ENCODE measurements at places on chromosomes 13 and 19.

DNA sequence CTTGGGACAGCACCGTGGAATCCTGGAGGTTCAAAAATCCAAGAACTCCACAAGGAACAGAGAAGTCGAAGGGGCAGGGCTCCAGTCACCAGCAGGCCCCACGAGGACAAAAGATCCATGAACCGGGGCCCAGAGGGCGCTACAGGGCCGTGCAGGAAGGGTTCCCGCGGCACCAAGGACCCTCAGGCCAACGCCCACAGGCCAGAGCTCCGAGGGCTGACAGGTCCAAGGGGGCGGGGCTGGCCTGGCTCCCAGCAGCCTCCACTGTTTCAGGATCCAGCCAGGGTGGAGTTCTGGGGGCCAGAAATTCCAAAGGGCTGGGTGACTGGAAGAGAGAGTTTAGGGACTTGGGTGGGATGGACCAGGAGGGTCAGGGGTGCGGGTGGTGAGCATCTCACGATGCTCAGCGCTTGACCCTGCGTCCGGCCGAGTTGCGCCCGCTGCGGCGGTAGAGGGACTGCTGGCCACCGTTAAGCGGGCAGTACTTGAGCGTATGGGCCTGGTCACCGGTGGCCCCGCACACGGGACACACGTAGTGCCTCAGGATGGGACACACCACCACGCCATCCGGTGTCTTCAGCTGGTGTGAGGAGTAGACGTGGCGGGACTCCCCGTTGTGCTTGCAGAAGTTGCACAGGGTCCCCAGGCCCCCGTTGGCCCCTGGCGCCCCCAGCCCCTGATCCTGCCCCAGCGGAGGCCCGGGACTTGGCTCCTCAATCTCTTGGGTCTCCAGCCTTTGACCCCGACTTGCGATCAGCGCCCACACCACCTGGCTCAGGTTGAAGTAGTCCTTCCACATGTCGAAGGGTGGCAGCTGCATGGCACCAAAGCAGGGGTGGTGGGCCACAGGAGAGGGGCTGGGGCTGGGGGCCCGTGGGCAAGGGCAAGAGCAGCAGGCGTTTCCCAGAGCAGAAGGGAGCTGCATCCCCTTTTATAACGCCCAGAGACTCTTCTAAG lies at the start of gene NANOS2:
NANOS2 (minus strand) TSS at position 905 of the 957 bp plus-strand sequence; CDS start at position 820, 85 bp downstream.
- no peak for DNase-seq

- DNase-seq: no peak
Measured at GRCh38 chr13:36674337-36675212, 755 bp downstream of the SERTM1 start.

- no peak for DNase-seq
Measured at GRCh38 chr13:20720499-20720898, 17.0 kb downstream of the IL17D start.

- DNase-seq: no peak
Measured at GRCh38 chr19:6276447-6276846, 3.3 kb downstream of the MLLT1 start.

DNA sequence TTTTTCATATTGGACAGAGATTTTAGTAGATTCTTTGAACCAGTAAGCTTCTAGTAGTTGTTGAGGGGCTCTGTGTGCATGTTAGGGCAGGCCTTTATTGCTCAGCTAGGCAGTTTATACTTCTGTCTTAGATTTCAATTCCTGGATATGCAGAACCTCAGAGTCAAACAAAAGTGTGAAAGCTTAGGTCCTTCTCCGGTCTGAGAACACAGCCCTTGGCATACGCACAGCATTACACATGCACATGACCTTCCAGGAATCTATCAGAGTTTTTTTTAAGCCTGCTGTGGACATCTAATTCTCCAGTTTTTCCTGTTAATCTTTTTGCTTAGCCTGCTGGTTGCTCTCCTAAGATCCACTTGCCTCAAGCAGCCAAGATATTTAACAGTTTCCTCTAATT lies 77.9 kb upstream of the KL start:
- no peak for DNase-seq

DNA sequence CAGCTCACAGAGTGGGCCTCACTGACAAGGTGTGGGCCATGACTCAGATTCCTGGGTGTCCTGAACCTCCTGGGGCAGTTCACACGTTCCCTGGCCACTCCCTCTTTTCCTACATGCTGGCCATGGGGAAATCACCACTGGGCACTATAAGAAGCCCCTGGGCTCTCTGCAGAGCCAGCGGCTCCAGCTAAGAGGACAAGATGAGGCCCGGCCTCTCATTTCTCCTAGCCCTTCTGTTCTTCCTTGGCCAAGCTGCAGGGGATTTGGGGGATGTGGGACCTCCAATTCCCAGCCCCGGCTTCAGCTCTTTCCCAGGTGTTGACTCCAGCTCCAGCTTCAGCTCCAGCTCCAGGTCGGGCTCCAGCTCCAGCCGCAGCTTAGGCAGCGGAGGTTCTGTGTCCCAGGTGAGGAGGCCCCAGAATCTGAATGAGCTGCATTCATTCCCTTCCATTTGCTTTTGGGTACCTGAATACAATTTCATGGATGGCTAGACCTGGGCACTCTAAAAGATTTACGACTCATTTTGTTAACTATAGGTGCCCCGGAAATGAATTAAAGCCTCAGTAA lies at the start of gene OLFM4:
OLFM4 (plus strand) TSS at position 177 of the 567 bp plus-strand sequence; CDS start at position 201, 24 bp downstream.
- DNase-seq: no peak

Measured in activated T-cell treated with anti-CD3 and anti-CD28 coated beads, Interleukin-2, amount 50 U/mL, for 1 hour (primary cell).